Tongue (tissue), 3 donors: ENCODE measurements at places on chromosomes 6 and 20.
A peak's percentile ranks its signal among the peaks of the same experiment; 100 is the strongest.

GRCh38 chr6:127083963-127084310 is 34.5 kb upstream of the RSPO3 start:
- DNase-seq: no peak

DNA sequence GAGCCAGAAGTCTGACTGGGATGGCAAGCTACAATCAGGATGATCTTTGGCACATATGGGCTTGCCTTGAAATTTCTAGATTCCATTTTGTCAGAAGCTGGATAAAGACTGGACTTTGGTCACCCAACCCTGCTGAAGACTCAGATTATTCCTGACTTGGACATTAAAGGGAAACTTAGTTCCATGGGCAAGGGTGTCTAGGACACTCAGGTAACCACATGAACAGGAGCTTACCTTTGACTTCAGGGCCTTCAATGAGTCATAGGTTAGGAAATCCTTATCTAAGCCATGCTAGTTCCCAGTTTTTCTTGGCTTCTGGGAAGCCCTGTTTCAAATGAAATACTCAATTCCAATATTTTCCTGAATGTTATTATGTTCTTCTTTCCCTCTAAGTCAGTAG is 28.5 kb upstream of the IFNGR1 start:
- no peak for DNase-seq

DNA sequence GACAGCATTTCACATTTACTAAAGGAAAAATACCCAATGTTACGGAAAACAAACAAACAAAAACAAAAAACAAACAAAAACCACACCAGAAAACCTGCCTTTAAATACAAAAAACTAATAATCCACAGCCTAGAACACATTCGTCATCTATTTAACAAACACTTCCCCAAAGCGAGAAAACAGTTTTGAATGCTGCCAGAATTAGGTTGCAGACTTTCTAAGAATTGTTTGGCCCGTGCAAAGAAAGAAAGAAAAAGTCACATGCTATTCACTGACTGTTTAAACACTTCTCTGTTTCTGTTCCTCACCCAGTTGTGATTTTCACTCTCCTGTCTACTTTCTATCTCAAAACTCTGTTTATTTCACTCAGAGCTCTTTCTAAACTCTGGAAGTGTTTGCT is 52.5 kb downstream of the BCAS1 start:
- no peak for DNase-seq

GRCh38 chr6:46733341-46733801 is 1.8 kb downstream of the PLA2G7 start:
- no peak for DNase-seq

DNA sequence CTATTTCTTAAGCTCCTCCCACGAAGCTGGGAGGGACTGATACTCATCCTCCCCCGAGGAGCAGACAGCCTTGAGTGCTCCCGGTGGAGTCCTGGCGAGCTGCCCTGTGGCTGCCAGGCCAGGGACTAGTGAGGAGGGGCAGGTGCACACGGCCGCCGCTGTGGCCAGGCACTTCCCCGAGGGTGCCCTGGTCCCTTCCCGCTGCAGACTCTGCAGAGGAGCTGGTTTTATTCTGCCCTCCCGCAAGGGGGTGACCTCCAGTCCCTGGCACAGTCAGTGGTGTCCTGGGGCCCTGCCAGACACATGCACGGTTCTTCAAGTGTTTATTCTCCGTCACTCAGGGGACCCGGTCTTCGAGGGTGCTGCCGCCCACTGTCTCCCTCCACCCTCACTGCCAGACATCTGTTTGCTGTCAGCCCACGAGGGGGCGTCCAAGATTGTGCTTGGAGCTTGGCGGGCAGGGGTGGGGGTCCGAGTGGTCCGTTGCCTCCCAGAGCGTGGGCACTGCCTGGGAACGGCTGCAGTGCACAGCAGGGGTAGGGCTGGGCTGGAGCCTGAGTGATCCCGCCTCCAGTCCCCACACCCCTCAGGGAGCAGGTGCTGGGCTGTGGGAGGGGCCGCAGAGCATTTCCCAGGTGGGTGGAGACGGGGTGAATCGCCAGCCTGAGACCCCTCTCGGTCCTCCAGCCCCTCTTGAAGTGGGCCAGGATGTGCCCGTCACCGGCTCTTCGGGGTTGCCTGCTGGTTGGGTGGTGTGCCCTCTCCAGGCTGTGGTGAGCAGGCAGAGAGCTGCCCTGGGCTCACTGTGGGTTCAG is 3.1 kb upstream of the CABLES2 start:
- DNase-seq: peak; percentile 65

DNA sequence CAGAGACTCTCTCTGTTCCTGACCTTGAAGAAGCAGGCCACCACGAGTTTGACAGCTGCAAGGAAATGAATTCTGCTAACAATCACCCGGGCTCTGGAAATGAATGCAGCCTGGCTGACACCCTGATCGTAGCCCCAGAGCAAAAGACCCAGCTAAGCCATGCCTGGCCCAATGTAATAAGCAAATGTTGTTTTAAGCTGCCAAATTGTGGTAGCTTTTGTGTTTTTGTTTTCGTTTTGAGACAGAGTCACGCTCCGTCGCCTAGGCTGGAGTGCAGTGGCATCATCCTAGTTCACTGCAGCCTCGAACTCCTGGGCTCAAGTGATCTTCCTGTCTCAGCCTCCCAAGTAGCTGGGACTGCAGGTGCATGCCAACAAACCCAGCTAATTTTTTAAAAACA is 3.3 kb upstream of the OXT start:
- no peak for DNase-seq

GRCh38 chr20:16437387-16437996 is 135.8 kb downstream of the KIF16B start:
- DNase-seq: no peak

- peak; percentile 22 for DNase-seq
Observed at GRCh38 chr6:24357336-24358218, at the start of gene DCDC2. Gene DCDC2, minus strand, starts transcription at chr6:24358059. Its CDS starts 309 bp downstream, at chr6:24357750.

DNA sequence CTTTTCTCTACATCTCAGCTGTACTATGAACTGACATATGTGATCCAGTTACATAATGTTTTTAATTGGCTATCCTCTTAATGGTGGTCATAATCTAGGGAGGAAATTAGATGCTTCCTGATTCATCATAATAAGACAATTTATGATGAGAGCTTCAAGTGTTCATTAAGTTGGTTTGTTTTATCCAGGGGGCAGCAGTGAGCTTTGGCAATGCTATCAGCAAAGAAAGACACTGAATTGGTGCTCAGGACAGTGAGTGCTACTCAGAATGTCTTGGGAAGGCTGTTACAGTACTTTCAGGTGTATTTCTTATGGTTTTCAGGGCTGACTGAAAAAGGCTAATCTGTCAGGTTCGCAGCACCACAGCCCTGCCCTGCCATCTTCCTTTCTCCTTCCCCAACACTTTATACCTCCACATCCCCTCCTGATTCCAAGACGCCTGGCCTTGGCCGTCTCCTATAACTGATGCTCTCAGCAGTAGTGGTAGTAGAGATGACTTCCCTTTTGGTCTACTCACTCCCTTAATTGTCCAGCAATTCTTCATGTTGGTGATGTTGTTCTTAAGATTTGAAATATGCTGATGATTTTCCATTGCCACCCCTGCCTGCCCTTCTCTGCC is 67.0 kb upstream of the TNFAIP3 start:
- peak; percentile 48 for DNase-seq

- no peak for DNase-seq
Observed at GRCh38 chr6:56483929-56484328, 158.8 kb downstream of the DST start.

GRCh38 chr6:22363714-22364239 is 66.9 kb upstream of the PRL start:
- DNase-seq: peak; percentile 81

DNA sequence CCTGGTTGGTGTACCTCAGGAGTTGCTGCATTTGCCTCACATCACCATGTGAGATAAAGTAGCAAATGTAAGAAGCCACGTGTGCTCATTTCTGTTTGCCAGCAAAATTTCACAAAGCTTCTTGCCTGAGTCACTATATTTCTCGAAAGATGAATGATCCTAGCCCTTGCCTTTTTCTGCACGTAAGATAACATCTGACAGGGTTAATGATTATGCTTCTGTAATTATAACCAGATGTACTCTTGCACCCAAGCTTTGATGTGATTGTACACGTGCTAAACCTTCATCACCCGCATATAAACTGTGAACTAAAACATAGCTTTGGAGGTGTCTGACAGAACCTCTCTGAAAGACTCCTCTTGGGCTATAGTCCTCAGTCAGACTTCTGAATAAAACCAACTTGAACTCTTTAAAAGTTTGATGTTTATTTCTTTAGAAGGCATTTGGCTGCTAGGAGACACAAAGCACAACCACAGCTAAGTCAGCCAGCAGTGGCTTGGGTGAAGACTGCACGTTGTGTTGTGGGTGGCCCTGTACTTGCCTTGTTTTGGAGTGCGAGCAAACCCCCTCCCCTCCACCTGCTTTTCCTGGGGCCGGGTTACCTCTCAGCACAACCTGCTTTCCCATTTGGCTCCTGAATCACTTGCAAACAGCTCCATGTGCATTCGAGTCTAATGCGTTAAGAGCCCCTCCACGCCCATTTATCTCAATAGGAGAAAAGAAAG is 19.3 kb downstream of the PROKR2 start:
- no peak for DNase-seq

GRCh38 chr6:137236581-137237355 is 17.6 kb upstream of the IFNGR1 start:
- DNase-seq: no peak

DNA sequence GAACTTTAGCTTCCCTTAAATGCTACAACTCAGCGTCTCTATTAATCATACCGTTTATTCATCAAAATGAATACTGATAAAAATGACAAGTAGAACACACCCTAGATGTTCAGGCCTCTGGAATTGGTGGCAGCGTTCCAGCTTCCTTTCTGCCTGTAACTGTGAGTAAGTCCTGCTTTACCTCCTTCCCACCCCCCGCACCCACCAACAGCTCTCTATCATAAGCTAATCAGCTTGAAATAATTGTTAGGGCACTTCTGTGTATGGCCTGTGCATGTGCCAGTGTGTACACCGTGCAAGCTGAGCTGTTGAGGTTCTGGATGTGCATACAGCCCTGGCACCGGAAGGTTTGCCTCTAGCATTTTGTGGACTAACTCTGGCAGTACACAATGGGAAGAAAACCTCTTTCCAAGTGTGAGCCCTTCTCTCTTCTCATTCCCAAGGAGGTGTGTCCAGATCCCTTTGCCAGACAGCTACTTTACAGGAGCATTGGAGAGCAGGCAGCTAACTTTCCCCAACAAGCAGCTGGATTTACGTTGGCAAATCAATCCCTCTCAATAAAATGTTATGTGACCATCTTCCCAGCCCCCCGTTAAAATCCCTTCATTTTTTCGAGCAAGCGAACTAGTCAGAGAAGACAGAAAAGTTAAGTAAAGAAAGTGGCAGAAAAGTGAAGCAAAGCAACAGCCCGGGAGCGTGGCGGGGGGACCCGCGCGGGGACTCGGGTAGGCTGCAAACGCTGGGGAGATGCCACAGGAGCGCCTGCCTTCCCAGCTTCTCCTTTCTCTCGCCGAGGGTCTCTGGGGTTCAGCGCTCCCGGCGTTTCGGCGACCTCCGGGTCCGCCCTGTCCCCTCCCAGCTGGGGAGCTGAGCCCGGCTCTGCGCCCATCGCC is 803 bp upstream of the ADGRG6 start:
- DNase-seq: peak; percentile 44

- DNase-seq: no peak
Observed at GRCh38 chr20:47815416-47815806, 30.1 kb upstream of the SULF2 start.
